NCI-H1092 (cell line): ENCODE measurements at places on chromosomes 11 and 22.

DNA sequence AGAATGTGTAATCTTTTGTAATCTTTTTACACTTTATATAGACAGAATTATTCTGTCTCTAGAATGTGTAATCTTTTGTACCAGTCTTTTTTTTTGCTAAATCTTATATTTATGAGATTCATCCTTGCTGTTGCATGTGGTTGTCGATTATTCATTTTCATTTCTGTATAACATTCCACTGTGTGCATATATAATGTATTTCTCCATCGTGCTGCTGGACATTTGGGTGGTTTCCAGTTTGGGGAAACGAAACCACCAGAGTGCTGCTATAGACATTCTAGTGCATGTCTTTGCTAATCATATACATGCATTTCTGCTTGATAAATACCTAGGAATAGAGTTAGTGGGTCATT lies 146.5 kb downstream of the GRIK4 start:
- no peak for DNase-seq

- DNase-seq, result peak; percentile 66
Measured at GRCh38 chr11:86041975-86042378, 26.9 kb downstream of the PICALM start.

DNA sequence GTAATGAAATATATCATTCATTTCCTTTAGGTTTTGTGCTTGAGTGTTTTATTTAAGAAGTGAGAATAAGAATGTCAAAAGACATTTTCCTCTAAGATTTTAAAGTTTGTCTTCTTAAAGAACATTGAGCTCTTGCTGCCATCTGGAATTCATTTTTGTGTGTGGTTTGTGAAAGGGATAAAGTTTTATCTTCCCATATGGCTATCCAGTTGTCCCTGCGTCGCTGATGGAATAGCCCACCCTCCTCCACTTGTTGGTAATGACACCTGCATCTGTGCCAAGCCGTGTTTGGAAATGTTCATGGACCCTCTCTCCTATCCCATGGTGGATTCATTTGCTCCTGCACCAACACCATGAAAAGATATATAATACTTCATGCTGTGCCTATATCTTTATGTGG lies 901.5 kb downstream of the BRD1 start:
- no peak for DNase-seq

DNA sequence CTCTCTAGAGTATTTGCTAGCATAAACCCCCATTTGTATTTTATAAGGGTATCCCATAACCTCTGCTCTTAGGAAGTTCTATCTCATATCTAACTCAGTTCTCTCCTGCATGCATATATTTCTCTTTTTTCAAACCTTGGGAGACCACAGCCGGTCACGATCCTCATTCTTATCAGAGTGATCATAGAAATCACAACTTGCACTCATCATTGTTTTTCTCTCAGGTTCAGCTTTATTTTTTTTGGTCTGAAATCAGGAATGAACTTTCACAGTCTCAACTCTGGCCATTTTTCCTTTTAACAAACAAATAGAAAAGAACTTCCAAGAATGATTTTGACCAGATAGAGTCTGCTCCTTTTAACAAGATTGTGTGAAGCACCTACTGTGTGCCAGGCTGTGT lies 98.6 kb upstream of the BLID start:
- no peak for DNase-seq

DNA sequence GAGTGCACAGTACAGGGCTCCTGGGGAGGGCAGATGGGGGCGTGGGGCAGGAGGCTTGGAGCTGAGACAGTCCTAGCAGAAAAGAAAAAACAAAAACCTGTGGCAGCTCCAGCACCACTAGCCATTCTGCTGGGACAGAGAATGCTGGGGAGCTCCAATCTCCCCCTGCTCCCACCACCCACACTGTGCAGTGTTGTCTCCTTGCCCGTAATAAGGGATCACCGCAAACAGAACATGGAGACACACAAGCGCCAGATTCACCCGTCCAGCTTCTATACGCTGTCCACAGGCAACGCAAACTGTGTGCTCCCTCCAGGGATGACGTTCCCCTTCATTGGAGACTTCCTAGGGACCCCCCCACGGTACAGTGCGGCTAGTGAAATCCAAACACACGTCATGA lies 31.4 kb downstream of the OPCML start:
- DNase-seq, result no peak

DNA sequence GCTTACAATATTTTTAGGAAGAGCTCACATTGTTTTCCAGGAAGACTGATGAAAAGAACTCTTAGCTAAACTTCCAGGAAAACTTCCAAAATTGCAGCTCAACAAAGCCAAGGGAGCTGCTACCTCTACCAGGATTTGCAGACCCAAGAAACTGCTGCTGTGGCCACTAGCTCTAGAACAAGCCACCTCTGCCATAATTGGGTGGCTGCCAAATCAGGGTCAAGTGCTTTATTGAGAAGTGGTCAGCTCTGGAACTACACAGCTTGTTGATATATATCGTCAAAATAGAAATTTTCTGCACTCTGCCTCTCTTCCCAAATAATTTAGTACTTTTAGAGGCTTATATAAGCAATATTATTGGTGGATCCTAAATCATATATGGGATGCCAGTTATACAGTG lies 371.8 kb upstream of the CHORDC1 start:
- no peak for DNase-seq

DNA sequence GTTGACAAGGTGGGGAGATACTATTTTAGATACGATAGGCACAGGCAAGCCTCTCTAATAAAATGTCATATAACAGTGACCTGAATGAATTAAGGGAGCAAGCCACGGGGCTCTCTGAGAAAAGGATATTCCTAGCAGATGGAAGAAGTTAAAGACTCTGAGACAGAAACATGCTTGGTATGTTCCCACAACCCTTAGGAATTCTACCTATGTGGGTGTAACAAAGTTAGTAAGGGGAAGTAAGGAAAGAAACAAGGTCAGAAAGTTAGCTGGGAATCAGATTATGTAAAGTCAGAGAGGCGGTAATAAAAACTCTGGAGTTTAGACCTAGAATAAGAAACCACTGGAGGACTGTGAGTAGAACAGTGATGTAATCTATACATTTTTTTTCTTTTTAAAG lies 59.7 kb upstream of the GDPD4 start:
- DNase-seq, result no peak

DNA sequence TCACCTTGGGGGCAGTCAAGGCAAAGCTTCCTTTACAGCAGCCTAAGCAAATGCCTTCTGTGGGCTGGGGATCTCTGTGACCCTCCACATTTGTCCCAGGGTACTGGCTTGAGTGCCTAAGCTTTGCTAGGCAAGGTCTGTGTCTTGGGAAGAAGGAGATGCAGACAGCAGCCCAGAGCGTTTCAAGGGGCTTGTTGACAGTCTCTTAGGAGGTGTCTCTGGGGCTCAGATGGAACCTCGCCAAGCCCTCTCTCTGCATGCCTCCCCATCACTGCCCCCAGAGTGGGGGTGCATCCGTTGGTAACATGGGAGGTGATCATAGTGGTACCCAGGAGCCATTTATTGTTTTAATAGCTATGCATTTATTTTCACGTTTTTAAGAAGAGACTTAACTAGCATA lies 29.1 kb upstream of the TMPRSS4 start:
- no peak for DNase-seq

DNA sequence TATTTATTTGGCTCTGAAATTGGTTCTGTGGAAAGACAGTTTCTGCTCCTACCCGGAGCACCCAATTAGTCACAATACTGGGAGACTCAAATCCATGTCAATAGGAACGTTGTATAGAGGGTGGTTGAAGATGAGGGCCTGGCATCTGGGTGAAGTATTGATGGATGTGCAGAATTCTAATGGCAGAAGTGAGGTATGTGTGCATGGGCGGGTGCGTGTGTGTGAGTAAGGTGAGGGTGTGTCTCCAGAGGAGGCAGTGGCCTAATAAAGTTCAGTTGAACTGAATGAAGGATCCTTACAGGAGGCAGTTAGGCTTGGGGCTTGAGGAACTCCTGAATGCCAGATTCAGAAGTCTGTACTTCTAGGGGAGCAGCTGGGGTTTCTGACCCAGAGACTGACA lies 71.8 kb upstream of the B3GAT1 start:
- no peak for DNase-seq

- no peak for DNase-seq
Measured at GRCh38 chr11:110529043-110529442, 99.3 kb downstream of the FDX1 start.

GRCh38 chr22:47218671-47219070 lies 456.2 kb downstream of the TBC1D22A start:
- DNase-seq, result no peak

- no peak for DNase-seq
Measured at GRCh38 chr22:45525480-45525879, 22.8 kb downstream of the FBLN1 start.

DNA sequence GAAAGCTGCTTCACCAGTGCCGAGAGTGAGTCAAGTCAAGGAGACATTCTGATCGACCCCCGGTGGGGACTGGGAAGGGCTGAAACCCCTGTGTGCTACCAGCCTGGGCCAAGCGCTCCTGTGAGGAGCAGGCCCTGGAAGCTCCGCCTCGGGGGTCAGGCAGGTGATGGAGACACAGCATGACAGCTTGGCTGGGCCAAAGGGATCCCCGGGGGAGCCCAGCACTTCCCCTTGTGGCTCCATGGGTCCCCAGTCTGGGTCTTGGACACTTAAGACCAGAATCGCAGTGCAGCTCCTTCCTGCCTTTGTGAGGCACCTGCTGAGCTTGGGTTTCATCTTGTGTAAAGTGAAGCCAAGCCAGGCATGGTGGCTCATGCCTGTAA lies 89.2 kb downstream of the MORC2 start:
- DNase-seq, result no peak

DNA sequence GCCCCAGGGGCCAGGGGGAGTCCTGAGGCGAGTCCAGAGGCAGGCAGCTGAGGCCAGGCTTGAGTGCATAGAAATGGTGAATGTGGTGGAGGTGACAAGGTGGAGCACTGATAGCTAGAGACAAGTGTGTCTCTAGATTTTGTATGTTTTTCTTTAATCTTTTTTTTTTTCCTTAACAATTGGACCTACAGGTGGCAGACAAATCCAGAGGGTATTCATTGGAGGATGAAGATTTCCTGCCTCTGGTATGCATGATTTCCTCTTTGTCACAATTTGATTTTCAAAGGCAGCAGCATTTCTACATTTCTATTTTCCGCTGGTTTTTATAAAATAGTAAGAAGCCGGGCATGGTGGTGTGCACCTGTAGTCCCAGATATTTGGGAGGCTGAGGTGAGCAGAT lies 47.7 kb upstream of the DKK3 start:
- DNase-seq, result no peak

DNA sequence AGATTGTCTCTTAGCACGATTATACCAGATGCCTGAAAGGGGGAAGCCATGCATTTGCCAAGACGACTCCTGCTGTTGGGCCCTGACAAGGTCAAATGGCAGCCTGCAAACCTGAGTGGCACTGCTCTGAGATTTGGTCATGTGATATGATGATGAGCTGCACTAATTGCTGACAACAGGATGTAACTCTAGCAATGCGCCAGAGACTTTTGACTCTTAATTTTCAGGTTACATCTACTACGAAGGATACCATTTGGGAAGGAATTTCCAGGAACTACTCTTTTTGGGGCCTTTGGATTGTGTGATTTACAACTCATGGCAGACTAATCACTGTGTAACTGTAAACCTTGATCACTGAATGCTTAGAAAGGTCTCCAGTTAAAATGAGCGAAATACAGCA lies 13.1 kb downstream of the TREH start:
- no peak for DNase-seq

DNA sequence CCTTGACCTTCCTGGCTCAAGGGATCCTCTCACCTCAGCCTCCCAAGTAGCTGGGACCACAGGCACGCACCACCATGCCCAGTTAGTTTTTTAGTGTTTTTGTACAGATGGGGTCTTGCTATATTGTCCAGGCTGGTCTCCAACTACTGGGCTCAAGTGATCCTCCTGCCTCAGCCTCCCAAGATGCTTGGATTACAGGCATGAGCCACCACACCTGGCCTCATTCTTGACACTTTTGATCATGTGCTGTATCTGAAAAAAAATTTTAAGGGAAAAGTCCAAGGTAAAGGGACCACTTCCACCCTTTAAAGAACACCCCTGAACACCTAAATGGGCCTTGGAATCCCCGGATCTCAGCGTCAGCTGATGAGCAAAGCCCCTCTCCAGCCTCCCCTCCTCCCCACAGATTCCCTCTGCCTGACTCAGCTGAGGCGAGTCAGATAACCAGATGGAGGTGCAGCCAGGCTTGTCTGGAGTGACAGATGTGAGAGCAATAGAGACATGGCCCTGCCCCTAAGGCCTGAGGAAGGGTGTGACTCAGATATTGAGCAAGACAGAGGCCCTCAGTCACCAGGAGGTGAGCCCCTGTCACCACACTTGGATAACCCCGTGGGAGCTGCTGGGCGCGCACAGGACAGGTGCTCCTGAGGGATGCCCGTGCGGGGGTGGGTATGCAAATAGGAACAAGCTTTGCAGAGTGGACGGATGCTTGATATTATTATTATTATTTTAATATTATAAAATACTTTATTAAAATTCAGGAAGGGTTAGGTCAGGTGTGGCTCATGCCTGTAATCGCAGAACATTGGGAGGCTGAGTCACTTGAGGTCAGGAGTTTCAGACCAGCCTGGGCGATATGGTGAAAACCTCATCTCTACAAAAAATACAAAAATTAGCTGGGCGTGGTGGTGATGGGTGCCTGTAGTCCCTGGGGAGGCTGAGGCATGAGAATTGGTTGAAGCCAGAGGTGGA lies 5.0 kb upstream of the CCDC88B start:
- DNase-seq, result peak; percentile 25

GRCh38 chr22:38710351-38710750 lies 4.6 kb downstream of the GTPBP1 start:
- no peak for DNase-seq

DNA sequence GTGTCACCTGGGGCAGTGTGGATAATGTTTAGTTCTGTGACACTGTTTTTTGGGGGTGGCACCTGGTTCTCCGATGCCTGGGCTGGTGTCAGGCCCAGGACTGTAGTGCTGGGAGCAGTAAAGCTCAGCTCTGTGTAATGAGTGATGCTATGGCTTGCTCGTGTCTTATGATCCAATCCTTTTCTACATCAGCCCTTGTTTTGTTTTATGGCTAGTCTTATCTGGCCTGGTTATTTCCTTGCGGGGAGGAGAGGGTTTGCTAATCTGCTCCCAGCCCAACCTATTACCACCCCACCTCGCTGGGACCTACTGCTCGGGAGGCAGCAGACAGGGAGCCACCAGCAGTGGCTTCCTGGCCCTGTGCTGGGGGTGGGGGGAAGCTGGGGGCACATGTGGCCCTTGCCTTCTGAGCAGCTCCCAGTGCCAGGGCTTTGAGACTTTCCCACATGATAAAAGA lies 35.0 kb upstream of the TPBGL start:
- DNase-seq, result no peak

DNA sequence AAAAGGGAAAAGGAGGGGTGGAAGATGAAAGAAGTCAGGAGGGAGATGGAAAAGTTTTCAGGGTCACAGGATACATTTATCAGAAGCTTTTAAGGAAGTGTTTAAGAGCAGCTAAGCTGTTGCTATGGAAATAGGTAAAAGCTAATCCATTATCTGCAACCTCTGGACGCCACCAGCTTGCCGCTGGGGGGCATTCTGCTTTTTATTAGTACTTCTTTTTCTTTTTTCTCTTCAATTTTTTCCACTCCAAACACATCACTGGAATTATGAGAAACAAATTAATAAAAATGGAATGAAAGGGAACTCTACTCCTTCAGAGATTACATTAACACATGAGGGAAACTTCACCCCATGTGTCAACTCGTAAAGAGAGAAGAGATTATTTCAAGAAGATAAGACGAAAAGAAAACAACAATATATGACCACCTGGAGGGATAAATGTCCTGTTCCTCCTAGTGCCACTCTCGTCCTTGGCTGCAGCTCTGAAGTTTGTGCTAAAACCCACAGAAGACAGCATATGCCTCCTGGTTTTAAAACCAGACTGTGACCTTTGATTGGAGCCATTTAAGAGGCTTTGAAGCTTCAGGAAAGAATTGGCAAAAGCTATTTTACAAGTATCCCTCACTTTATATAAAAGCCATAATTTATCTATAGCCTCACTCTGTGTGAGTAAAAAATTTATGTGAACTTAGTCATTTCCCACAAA lies 972.8 kb downstream of the OPCML start:
- DNase-seq, result no peak
